ENCODE measurements at places on chromosomes 6 and 20.

DNA sequence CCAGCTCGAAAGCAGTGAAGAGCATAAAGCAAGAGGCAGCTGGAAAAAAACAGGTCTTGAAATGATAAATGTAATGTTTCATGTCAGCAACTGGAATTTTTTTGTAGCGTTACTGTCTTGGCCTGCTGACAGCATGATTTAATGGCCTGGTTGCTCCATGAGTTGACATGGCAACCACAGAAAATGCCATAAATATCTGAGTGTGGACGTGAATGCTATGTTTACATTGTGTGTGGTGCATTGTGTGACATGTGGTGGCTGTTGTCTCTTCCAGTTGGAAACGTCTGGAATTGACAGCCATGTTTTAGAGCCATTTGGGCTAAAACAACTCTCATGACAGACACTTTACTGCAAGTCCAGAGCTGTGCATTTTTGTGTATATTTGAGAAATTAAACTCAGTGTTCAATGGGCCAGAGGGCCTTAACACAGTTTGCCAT, 170.0 kb downstream of the FOXA2 start:
- no peak for DNase-seq

DNA sequence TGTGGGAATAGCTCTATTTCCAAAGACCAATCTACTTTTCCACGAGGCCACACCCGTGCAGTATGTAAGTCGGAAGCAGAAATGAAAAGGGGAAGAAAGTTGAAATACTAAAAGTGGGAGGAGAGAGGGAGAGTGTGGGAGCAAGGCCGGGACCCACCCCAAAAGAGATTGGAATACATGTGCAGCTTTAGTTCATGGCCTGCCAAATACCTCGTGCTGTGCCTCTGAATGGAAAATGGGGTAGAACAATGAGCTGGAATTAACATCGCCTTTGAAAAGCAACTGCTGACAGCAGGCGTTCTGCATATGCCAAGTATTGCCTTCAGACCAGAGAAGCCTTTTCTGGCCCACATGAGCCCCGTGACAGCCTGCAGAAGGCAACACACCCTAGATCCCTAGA, 155.6 kb downstream of the CD83 start:
- DNase-seq: no peak

DNA sequence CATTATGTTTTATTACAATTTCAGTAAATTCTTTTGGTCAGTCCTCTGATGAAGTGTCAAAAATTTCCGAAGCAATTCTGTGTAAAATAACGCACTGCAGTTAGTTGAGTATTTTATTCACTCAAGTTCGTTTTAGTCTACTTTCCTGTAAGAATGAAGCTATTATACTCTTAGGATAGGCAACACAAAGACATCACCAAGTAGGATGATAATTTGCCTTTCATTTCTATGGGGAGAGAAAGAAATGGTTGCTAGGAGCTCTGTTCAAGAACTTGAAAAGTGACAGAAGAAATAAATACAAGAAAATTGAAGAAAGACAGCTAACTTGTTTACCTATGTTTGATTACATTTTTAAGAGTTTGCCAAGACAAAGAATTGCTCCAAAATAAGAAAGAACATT, 290.4 kb downstream of the EYS start:
- no peak for DNase-seq

DNA sequence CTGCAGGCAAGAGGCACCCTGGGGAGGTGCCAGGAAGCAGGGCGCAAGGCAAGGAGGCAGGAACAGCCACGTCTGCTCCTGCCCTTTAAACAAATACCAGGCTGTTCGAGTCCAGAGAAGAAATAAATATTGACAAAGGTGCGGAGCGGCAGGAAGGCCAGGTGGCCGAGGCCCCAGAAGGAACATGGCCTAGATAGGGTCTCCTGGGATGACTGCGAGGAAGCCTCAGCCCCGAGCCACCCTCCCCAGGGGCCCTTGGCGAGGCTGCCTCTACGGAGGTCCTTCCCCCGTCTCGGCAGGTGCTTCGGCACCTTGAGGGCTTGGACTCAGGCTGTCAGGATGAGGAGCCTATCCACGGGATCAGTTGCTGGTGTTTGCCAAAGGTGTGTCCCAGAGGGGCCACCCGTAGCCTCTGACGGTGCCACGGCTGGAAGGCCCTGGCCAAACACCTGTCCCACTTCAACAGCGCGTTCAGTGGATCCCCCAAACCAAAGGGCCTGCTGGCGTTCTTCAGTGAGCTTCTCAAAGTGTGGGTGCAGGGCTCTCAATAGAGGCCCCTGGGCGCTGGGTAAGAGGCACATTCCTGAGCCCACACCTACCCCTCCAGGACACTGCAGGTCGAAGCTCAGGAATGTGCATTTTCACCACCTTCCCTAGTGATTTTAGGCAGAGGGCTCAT, 39.8 kb downstream of the SNX5 start:
- no peak for DNase-seq

DNA sequence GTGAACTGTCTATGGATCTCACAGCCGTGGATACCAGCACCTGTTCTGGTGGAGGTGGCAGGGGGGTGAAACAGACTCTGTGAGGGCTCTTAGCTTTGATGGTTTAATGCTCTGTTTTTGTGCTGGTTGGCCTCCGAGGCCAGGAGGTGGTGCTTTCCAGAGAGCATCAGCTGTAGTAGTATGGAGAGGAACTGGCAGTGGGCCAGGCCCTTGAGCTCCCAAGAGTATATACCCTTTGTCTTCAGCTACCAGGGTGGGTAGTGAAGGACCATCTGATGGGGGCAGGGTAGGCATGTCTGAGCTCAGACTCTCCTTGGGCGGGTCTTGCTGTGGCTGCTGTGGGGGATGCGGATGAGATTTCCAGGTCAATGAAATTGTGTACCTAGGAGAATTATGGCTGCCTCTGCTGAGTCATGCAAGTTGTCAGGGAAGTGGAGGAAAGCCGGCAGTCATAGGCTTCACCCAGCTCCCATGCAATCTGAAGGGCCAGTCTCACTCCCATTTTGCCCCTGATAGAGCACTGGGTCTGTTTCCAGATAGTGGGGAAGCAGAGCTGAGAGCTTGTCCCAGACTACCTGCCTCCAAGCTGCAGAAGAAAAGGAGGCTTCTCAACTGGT, 102.7 kb upstream of the AHI1 start:
- no peak for DNase-seq

Measured in progenitor cell of endocrine pancreas (in vitro differentiated cells).